ENCODE measurements at places on chromosomes 6 and 20. TPM values are rescaled to one million over a fixed set of nuclear protein-coding genes. Genes with fewer than 3 reads are reported as not detected.

GPR6 gene
- not detected for total RNA-seq

DDR1 gene
- total RNA-seq = 59.3 TPM

DNA sequence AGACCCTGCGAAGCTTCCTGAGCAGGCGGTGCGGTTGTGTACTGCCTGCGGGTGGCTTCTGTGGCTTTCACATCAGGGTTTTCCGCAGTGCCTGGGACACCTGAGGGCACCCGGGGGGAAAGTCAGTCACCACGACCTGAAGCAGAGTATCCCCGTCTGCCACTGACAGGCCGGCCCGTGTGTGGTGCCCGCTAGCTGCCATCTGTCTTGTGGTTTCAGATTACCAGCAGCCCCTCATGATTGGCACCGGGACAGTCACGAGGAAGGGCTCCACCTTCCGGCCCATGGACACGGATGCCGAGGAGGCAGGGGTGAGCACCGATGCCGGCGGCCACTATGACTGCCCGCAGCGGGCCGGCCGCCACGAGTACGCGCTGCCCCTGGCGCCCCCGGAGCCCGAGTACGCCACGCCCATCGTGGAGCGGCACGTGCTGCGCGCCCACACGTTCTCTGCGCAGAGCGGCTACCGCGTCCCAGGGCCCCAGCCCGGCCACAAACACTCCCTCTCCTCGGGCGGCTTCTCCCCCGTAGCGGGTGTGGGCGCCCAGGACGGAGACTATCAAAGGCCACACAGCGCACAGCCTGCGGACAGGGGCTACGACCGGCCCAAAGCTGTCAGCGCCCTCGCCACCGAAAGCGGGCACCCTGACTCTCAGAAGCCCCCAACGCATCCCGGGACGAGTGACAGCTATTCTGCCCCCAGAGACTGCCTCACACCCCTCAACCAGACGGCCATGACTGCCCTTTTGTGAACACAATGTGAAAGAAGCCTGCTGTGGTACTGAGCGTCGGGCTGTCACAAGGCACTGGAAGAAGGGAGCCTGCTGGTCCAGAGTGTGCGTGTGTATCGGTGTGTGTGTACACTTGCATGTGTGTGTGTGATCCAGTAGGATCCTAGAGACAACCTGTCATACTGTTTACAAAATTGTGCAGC lies 54.4 kb downstream of the GOPC start:
- peak; percentile 4 for DNase-seq

- peak; percentile 62 for DNase-seq
These were observed 1.3 kb downstream of the NUP153 start for GRCh38 chr6:17705428-17705777.

GRCh38 chr6:46530896-46531295 lies 39.6 kb upstream of the RCAN2 start:
- no peak for DNase-seq

- no peak for DNase-seq
These were observed 57.9 kb downstream of the VEGFA start for GRCh38 chr6:43827898-43828297.

GRCh38 chr6:2266841-2267240 lies 21.4 kb upstream of the GMDS start:
- peak; percentile 32 for DNase-seq

DNA sequence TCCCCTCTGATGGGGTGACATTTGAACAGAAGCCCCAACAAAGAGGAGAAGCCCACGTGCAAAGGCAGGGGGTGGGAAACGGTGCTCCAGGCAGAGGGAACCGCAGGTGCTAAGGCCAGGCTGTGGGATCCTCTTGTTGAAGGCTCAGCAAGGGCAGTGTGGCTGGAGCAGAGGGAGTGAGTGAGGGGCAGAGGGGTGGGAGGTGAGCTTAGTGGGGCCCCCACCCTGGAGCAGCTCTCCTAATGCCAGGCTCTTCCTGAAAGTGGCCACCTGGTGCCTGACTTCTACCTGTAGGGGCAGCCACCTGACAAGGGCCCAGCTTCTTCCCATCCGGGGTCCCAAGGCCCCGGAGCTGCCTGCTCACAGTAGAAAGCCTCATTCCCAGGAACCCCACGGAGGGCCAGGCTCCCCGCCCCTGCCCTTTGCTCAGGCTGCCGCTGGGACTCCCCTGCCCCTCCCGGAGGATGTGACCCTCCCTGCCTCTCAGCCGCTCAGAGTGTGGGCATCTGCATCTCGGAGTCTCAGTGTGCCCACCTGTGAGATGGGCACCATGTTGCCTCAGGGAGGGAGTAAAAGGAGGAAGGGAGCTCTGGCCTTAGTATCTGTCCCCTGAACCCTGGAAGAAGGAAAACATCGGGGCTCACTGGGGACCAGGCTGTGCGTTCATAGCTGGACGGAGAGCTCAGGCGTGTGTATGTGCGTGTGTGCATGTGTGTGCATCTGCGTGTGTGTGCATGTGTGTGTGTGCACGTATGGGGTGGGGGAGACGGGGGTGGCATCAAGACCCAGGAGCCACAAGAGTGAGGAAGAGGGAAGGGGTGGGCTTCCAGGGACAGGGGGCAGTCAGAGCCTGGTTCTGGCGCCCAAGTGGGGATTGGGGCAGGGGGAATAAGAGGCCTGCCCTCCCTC lies 119.4 kb downstream of the CEBPB start:
- DNase-seq = no peak

DNA sequence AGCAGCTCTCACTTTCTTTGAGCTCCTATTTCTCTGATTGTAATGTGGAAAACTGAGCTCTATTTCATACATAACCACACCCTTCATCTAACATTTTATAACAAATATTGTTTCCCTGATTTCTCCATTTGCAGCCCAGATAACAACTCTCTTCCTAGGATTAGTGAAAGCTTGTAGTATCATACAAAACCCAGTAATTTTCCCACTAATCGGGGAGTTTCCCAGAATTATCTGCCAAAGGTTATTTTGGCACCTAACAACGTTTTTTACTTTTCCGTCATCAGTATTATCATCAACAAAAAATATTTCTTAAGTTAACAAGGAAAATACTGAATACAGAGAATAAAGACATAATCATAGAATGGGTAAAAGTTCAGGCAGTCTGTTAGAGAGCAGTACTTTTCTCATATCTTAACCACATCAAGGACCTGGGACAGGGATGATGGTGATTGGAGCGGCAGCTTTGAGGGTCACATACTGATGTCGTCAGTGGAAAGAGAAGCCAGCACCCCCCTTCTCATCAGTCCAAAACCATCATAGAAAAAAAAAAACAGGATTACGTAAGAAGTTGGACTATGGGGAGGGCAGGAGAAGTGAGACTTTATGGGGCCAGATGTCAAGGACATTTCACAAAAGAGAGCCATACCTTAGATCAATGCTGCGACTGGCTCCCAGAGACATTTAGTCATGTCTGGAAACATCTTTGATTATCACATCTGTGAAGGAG lies 166.1 kb upstream of the TNFAIP3 start:
- DNase-seq = no peak

GPSM3 gene
- total RNA-seq = 4.1 TPM
